Prostate gland (tissue), 2 donors: ENCODE measurements at places on chromosomes 1 and 21.

DNA sequence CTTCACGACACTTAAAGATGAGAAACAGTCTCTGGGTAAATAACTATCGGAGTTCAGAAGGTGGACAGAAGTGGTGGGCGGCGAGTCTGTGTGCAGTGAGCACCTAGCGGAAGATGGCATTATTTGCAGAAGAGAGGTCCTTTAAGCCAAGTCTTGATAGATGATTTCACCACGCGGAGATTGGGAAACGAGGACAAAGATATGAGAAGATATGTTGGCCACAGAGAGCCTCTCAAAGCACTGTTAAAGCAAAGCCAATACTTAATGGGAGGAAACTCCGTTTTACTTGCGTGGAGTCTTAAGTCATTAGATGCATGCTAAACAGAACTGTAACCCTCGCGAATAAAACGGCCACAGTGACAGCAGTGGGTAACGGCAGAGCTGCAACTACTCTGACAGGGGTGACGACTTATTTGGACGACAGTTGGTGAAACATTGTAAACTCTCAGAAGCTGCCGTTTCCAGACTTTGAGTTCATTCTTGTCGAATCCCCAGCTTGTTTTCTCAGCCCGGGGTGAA lies 577 bp upstream of the CEP350 start:
- DNase-seq = no peak

DNA sequence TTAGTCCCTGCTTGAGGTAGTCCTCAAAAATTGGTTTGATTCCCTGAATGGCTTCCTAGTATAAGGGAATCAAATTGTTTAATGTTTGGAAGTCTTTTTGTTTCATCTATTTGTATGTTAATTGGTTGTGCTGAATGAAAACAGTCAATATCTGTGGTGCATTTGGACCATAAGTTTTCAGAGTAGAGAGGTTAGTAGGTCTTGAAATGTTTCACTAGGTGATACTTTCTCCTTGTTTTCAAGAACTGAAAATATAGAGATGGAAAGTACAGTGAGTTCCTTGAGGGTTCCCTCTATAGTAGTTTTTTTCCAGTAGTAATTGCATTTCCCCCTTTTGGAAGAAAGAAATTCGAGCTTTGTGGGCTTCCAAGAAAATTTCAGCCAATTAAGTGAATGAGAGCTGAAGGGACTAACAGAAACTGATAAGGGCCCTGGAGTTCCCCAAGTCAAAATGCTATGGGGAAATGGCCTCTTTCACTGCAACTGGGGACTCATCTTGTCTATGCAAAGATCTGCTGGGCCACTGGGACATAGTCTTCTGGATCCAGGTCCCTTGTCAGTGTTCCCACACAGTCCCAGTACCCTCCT lies 18.6 kb upstream of the CEP350 start:
- DNase-seq = no peak

- no peak for DNase-seq
Measured at GRCh38 chr1:75632350-75632949, 21.5 kb upstream of the SLC44A5 start.

- no peak for DNase-seq
Measured at GRCh38 chr1:182453631-182454030, 3.7 kb downstream of the RGSL1 start.

DNA sequence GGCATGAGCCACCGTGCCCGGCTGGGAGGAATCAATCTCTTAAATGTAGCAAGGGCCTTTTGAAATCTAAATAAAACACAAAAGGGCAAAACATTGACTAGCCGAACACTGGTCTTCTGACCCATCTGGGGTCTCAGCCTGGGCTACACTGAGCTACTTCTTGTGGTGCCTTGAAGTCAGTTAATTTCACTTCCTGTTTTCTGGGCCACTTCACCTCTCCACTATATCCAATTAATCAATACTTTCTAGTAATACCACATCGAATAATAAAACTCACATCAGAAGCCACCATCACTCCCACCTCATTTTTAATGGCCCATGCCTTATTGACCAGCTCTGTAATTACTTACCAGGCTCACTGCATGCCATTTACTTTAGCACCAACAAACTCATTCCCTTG lies 138.0 kb upstream of the SAMSN1 start:
- DNase-seq = no peak
